Right cardiac atrium (tissue), 5 donors: ENCODE measurements at places on chromosomes 7 and 10. TPM values are rescaled to one million over a fixed set of nuclear protein-coding genes. Genes with fewer than 3 reads are reported as not detected.

COL13A1 gene
- 6.8 TPM for polyA plus RNA-seq

AKR1C2 gene
- polyA plus RNA-seq, result 52.0 TPM

OPALIN gene
- not detected for polyA plus RNA-seq

TAS2R16 gene
- polyA plus RNA-seq, result not detected

CHN2 gene
- 2.0 TPM for polyA plus RNA-seq

DNA sequence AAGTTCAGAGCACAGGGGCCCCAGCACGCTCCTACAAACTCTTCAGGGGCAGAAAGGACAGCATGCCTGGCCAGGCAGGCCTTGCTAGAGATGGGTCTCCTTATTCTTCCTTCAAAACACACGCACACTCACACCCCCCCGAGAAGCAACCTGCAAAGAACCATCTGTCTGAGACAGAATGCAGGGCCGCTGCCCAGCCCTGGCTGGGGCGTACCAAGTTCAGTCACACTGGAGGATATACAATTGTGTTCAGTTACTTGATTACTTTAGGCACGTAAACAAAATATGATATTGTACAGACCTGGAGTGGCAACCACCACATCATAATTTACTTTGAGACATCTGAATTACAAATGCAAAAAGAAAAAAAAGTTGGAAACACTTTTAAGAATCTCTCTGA lies 5.7 kb downstream of the FAM53B start:
- no peak for DNase-seq

DNA sequence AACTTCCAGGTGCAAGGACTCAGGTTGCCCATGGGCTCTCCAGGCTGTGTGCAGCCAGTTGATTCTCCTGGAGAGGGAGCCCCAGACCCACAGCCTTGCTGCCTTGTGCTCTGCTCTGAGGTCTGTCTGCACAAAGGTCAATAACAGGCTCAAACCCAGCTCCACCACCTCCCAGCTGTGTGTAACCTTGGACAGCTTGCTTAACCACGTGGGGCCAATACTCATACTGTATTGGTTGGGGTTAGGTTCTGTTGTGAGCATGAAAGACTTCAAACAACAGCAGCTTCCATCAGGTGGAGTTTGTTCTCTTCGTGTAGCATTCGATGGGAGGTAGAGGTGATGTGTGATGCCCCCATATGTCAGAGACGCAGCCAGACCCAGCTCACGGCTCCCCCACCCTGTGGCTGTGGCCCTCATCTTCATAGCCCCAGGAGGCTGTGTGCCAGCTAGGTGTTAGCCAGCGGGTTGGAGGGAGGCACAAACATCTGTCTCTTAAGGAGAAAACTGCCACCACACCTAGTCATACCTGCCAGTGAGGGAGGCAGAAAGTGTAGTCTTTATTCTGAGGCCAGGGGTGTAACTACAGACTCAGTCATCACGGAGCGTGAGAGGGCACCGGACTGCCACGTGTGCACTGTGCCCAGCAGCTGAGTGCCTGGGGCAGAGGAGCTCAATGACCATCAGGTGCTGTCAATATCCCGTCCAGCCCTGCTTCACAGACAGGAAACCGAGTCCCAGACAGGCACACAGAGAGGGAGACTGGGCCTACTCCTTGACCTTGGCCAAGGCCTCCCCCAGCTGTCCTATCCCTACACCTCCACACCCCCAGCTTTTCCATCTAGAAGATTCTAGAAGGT lies 8.1 kb upstream of the POLD2 start:
- DNase-seq, result peak; percentile 36

DNA sequence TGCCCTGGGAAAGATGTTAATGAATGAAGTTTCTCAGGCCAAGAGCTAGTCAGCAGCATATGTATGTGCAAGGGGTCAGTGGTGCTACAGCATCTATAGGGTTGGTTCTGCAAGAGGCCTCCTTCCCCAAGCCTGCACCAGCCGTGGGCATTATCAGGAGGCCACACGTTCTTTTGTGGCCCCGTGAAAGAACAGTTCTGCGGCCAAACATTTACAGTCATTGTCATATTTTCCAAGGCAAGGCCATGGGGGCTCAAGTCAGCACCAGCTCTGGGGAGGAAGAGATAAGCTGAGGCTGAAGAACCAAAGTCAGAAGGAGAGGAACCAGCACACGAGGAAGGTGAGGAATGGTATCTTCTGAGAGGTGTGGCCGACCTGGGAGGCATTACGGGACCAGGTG lies 54.4 kb upstream of the TMEM72 start:
- DNase-seq, result no peak

DNA sequence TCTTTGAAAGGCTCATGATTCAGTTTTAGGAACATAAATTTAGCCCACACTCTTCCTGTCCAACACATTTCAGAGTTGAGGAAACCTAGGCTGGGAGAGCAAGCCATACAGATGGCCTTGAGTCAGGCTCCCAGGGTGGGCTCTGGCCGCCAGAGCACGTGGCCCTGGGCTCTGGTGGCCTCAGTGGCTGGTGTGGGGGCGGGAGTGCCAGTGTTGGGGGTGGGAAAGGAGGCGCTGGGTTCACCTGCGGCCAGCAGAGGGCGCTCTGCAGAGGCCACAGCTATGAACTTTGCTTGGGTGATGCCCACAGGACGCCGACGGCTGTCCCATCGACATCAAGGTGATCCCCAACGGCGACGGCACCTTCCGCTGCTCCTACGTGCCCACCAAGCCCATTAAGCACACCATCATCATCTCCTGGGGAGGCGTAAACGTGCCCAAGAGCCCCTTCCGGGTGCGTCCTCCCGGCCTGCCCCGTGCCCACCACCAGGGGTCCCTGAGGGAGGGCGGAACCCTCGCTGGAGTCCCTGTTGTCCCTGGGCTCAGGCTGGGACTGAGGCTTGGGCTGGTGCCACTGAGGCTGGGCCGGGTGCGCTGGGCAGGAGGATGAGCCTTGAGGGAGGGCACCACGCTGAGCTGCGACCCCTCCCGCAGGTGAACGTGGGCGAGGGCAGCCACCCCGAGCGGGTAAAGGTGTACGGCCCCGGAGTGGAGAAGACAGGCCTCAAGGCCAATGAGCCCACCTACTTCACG lies 11.9 kb downstream of the FLNC start:
- peak; percentile 79 for DNase-seq

DNA sequence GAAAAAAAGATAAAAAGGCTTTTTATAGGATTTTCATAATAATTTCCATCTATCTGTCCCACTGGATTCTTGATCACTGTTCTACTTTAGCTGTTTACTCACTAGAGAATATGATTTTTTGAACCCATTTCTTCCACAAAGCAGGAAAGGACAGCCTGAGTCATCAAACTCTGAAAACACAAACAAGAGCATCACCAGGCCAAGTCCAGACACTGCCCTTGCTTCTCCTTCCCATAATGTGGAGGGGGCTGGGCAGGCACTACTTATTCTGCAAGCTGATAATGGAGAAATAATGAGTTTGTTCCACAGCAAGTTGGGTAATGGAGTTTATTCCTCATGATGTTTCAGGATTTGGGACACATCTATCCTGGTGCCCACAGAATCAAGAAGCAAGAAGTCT lies 13.0 kb upstream of the KCNIP2 start:
- DNase-seq, result no peak

DNA sequence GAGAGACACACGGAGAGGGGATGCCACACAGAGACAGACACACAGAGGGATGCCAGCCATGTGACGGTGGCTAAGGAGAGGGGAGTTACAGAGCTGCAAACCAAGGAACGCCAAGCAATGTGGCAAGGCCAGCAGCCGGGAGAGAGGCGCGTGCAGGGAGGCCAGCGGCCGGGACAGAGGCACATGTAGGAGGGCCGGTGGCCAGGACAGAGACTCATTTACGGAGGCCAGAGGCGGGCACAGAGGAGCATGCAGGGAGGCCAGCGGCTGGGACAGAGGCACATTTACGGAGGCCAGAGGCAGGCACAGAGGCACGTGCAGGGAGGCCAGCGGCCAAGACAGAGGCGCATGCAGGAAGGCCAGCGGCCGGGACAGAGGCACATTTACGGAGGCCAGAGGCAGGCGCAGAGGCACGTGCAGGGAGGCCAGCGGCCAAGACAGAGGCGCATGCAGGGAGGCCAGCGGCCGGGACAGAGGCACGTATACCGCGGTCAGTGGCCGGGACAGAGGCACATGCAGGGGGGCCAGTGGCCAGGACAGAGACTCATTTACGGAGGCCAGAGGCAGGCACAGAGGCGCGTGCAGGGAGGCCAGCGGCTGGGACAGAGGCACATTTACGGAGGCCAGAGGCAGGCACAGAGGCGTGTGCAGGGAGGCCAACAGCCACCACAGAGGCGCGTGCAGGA lies 40.4 kb downstream of the INSIG1 start:
- DNase-seq, result no peak

GRCh38 chr10:79413196-79413595 lies 32.2 kb downstream of the ZCCHC24 start:
- DNase-seq, result peak; percentile 60

GRCh38 chr7:55493408-55493807 lies 78.9 kb downstream of the VOPP1 start:
- DNase-seq, result no peak
